ENCODE measurements at places on chromosomes 3 and 15. TPM values are rescaled to one million over a fixed set of nuclear protein-coding genes. Genes with fewer than 3 reads are reported as not detected.

The HIGD2B gene
- total RNA-seq = not detected

The CHRD gene
- 0.18 TPM for total RNA-seq

The ROPN1B gene
- not detected for total RNA-seq

The PLA2G4F gene
- not detected for total RNA-seq

The UROC1 gene
- not detected for total RNA-seq

The CTXND1 gene
- not detected for total RNA-seq

The SPTBN5 gene
- 0.16 TPM for total RNA-seq

The EIF5A2 gene
- total RNA-seq = 9.9 TPM

The ZNF80 gene
- not detected for total RNA-seq

The ATP8B4 gene
- total RNA-seq = 0.49 TPM

The CCR3 gene
- total RNA-seq = not detected

The ECE2 gene
- total RNA-seq = not detected

The LRRC2 gene
- total RNA-seq = 0.32 TPM

The SNRPA1 gene
- 27.1 TPM for total RNA-seq

The DBR1 gene
- total RNA-seq = 9.7 TPM

The WDR93 gene
- not detected for total RNA-seq

The CPA3 gene
- total RNA-seq = not detected

The ZKSCAN7 gene
- 5.8 TPM for total RNA-seq

The ROBO2 gene
- 0.32 TPM for total RNA-seq

The CHCHD6 gene
- 6.0 TPM for total RNA-seq

The PEAK1 gene
- 35.4 TPM for total RNA-seq

The CCDC13 gene
- not detected for total RNA-seq

The TMC3 gene
- 0.32 TPM for total RNA-seq

The ZFAND6 gene
- 68.5 TPM for total RNA-seq

The MME gene
- 80.3 TPM for total RNA-seq

The RTP4 gene
- 0.18 TPM for total RNA-seq

The HRG gene
- total RNA-seq = not detected

The ATP13A5 gene
- total RNA-seq = not detected

The IMP3 gene
- total RNA-seq = 159 TPM

The ABHD17C gene
- 15.4 TPM for total RNA-seq

The PLSCR2 gene
- not detected for total RNA-seq

The ANAPC13 gene
- 123 TPM for total RNA-seq

The LIPH gene
- 5.2 TPM for total RNA-seq

The TUSC2 gene
- total RNA-seq = 23.3 TPM

The SLC24A5 gene
- total RNA-seq = not detected

The KBTBD13 gene
- total RNA-seq = not detected

The STAC gene
- 0.32 TPM for total RNA-seq

The LNP1 gene
- total RNA-seq = 2.9 TPM

The TRIM42 gene
- not detected for total RNA-seq

The C3orf70 gene
- total RNA-seq = 2.4 TPM

The CLDN11 gene
- 163 TPM for total RNA-seq

The SLC22A14 gene
- total RNA-seq = not detected

The CGNL1 gene
- total RNA-seq = 12.0 TPM

The GPR149 gene
- not detected for total RNA-seq

The GNB4 gene
- total RNA-seq = 43.5 TPM

The SI gene
- not detected for total RNA-seq

The CHRM5 gene
- not detected for total RNA-seq

The COX17 gene
- total RNA-seq = 10.7 TPM

The IMPG2 gene
- not detected for total RNA-seq

Measured in cardiac atrium fibroblast (primary cell).